LNCaP clone FGC (cell line): ENCODE measurements at places on chromosomes 7 and 10.

- DNase-seq, result no peak
These were observed 34.0 kb upstream of the TMEM273 start for GRCh38 chr10:49222170-49222569.

DNA sequence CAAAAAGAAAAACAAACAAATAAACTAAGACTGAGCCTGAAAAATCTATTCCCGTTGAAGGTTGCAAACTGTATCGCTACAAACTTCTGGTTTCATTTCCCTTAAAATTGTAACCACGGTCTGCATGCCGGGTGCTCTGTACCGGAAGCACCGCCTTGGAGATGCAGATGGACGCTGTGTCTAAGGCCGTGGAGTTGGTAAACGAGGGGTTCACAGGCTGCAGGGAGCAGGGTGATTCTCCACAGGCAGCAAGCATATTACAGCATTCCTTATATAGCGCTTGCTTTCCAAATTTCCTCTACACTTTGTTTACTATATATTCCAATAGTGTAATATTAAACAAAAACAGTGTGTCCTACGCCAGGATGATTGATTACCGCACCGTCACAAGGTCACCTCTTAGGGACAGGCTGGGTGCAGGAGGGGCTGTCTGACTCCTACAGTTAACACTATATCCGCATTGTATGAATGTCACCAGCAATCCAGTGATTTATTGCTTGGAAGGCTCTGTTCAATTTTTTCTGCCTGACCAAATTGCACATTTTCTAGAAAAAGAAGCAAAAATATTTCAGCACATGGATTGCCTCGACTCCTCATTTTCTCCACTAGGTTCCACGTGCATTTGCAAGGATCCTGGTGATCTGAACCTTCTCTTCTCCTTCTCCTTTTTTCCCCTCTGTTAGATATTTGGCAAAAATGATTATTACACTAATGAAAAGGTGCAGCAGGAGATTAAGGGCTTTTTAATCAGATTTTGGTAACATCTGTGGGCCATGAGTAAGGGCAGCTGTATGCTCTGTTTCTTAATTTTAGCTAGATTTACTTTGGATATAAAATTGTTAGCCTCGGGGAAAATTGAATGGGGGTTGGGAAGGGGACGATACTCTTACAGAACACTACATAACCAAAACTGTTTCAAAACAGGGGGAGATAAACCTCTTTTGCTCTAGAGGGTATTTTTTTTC lies 325.8 kb upstream of the MGMT start:
- no peak for DNase-seq

GRCh38 chr7:75704928-75705327 lies 33.8 kb downstream of the HIP1 start:
- no peak for DNase-seq

DNA sequence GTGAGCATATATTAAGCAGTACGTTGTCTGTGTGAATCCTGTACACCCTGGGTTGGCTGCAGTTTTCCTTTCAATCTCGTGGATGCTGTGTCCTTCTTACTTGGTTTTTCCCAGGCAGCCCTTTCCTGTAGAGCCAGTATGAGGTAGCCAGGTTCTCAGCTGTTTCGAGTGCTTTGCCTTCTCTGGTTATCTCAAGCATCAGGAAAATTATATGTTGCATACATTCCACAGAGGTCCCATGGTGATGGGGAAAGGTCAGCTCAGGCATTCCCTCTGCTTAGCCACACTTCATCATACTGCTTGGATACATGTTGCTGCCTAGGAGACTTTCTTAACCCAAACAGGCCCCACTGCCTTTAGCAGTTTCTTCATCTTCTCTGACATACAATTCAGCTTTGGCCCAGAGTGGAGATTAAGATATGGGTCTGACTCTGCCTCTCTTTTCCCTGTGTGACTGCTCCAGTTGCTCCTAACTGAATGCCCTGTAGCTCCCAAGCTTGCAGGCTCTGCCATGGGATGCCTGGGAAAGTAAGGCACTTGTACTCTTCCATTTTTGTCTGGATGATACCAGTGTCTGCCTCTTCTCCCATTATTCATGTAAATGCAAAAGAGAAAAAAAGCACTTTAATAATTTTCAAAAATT lies 11.3 kb downstream of the GNAI1 start:
- DNase-seq, result no peak

DNA sequence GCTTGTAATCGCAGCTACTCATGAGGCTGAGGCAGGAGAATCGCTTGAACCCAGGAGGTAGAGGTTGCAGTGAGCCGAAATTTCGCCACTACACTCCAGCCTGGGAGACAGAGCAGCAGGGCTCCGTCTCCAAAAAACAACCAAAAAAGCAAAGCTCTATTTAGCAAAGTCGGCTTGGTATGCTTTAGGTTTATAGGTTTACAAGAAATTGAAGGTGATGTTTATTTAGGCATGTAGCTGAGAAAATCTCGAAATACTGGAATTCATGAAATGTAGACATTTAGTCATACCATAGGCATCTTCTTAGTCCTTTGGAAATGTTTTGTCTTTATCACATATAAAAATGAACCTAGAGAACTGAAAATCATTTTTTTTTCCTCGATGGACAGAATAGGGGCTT lies 453.8 kb upstream of the ANKRD30A start:
- DNase-seq, result no peak

DNA sequence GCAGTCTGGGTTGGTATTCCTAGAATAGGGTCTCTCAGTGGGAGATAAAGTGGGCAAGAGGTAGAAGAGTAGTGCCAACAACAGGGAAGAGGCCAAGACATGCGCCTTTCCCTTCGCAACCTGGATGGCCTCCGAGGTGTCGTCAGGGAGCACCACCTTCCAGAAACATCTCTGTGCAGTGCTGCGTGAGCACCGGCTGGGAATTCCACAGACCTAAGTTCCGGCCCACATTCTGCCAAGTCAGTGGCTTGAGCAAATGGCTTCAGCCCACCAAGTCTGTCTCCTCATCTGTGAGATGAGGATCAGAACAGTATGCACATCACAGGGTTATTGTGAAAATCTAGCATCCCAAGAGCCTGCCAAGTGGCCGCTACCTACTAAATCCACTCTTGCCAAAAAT lies 40.6 kb downstream of the CCDC3 start:
- no peak for DNase-seq

GRCh38 chr7:69517985-69518704 lies 80.1 kb upstream of the AUTS2 start:
- no peak for DNase-seq
